ENCODE measurements at places on chromosomes 1 and 21.

DNA sequence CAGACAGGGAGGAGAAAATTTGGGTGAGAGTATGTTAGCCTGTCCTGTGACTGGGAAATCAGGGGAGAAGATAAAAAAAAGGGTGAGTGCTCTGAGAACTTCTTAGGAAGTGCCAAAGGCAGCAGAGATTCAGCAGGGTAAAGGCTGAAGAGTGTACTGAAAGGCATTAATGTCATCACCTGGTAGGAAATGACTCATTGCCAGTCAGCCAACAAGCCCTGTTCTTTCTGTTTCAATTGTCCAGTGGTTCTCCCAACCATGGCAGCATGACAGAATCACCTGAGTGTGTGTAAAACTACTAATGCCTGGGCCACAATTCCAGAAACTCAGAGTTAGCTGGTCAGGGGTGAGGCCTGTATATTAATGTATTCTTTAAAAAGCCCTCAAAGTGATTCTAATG is 83.5 kb downstream of the INTS7 start:
- no peak for DNase-seq

- no peak for DNase-seq
These were observed 23.6 kb downstream of the ZBTB18 start for GRCh38 chr1:244074559-244075171.

- DNase-seq: no peak
These were observed 7.0 kb upstream of the PSEN2 start for GRCh38 chr1:226863446-226863845.

GRCh38 chr1:28323720-28324119 is 5.1 kb upstream of the MED18 start:
- no peak for DNase-seq

- no peak for DNase-seq
These were observed 1.0 kb downstream of the RCC1 start for GRCh38 chr1:28506907-28507246.

DNA sequence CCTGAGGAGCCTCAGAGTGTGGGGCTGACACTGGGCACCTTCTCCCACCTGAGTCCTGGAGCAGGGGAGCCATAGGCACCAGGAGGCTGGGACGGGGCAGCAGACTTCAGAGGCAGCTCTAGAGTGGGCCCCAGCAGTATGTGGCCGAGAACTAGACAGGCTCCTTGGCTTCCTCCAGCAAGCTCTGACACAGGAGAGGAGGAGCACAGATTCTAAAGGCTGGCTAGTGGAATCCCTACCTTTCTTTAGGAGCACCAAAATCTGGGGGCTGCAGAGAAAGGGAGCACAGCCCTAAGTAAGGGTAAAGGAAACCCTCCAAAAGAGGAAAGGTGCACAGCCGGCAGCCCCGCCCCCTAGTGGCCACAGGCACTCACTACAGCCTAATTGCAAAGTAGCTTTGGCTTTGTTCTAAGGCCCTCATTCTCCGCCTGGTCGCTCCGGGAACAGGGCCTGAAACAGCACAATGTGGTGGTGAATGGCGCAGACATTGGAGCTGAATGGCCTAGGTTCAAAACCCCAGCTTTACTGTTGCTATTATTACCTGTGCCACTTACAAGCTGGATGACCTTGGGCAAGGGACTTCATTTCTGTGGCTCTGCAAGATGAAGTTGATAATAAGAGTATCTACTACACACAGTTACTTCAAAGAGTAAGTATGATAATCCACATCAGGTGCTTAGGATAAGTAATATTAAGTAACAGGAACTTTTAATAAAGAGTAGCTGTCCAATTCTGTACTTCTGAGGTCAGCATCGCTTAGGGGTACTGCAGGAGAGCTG is 8.8 kb upstream of the GUCA2A start:
- no peak for DNase-seq

DNA sequence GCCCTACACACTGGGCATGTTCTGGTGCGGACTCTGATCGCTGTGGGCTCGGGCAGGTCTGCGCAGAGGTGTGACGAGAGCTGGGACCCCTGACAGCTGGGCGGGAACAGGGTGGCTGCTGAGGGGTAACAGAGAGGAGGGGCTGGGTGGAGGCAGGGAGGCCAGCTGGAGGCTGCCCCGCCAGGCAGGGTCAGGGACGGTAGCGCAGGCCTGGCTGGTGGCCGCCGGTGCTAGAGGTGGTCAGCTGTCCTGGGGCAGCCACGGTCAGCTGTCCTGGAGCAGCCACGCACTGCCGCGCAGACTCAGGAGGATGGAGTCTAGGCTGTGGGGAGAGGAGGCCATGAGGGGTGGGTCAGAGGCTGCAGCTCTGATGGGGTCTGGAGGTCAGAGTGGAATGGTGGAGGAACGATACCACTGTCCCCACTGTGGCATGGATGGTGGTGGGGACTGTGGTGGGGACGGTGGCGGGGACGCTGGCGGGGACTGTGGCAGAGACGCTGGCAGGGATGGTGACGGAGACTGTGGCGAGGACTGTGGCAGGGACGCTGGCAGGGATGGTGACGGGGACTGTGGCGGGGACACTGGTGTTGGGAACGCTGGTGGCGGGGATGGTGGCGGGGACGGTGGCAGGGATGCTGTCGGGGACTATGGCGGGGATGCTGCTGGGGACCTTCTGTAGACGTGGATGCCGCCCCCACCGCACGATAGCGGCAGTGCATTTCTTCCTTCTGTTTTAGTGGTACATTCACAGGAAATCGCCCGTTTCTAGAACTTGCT is 21.3 kb upstream of the LRRC3 start:
- DNase-seq: peak; percentile 64

- DNase-seq: no peak
These were observed 245.3 kb upstream of the RAB4A start for GRCh38 chr1:229025576-229025975.

- DNase-seq: no peak
These were observed 18.5 kb upstream of the SLC1A7 start for GRCh38 chr1:53160924-53161378.

Measured in RWPE2 (cell line).